ENCODE measurements at places on chromosomes 16 and 17.

DNA sequence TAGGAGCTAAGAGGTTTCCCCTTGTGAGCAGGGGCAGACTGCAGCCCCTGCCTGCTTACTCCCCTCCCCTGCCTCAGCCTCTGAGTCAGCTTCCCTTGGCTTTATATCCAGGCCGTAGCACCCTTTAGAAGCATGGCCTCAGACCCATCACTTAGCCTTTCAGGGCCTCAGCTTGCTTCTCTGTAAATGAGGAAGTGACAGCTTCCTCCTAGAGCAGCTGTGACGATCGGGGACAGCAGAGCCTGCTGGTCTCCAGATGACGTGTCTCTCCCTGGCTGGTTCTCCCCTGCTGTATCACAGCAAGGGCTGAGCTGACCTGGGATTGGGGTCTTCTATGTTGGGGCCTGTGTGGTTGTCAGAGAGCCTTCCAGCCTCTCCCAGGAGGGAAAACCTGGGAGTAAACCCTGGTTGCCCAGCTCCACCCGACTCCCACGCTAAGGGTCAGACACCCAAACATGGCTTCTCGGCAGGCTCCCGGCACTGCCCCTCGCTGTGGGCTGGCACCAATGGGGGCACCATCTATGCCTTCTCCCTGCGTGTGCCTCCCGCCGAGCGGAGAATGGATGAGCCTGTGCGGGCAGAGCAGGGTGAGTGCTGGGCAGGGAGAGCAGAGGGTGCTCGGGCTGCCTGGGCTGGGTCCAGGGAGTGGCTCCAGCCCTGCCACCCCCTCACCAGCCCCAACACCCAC, 16.3 kb upstream of the MYO15B start:
- no peak for DNase-seq

DNA sequence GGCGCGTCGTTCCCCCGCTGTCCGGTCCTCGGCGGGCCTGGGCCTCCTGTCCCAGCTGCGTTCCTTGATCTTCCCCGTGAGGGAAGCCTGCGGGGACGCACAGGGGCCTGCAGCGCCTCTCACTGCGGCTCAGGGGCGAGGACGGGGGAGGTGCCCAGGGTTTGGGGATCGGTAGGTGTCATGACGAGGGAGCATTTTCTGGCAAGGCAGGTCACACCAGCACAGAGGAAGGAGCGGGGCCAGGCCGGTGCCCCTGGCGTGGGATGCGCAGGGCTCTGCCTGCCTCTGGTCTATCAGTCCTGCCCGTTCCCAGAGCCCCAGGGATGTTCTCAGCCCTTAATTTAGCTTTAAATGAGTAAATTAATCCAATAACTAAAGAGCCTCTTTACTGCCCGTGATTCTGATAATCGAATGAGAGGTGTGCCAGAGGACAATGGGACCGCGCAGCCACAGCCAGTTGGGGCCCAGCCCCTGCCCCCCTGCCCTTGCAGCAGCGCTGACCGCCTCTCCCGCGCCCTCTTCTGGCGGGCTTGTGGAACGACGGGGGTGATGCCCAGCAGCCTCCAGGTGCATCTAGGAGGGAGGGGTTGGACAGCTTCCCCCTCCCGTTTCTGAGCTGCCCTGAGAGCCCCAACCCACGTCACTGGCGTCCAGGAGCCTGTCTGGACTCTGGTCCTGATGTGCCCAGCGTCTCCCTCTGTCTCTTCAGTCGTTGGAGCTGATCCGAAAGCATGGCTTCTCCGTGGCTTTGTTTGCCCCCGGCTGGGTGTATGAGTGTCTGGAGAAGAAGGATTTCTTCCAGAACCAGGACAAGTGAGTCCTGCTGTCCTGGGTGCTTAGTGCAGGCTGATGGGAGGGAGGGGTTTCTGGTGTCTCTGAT, 7.9 kb downstream of the ENGASE start:
- DNase-seq, result peak; percentile 42

GRCh38 chr16:66353055-66353454, 13.4 kb upstream of the CDH5 start:
- DNase-seq, result no peak

- no peak for DNase-seq
Observed at GRCh38 chr16:4391631-4392381, 20.2 kb downstream of the VASN start.

GRCh38 chr16:80045861-80046260, 445.3 kb upstream of the MAF start:
- no peak for DNase-seq

DNA sequence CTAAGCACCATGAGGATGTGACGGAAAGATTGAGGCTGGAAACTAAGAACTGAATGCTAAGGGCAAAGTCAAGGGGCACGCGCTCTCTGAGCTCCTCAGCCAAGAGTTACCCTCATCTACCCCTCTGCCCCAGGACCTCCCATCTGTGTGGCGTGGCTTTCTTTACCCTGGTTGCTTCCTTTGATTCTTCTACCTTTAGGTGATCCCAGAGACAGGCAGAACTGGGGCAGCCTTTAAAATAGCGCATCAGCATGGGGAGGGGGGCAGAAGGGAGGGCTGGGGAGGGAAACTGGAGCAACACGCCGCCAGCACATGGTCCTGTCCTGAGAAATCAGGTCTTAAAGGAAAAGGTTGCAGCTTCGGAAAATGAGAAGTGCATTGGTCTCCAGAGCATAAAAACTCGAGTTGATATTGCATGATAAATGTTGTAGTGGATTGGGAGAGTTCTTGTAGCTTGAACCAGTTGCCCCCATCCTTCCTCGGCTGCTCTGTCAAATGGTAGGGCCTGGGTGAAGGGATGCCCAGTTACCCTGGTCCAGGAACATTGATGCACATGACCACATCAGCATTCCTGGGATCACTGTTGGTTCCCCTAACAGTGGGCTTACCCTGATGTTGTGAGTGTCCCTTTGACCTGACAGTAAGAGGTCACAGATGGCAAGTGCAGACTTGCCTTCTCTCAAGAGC, 29.7 kb downstream of the LDHD start:
- no peak for DNase-seq

- DNase-seq, result no peak
Observed at GRCh38 chr17:59800530-59800942, 92.2 kb downstream of the TUBD1 start.
